ENCODE measurements at places on chromosomes 5 and 9.

GRCh38 chr9:136403538-136403914 lies 3.6 kb upstream of the SNAPC4 start:
- peak; percentile 89 for DNase-seq

- no peak for DNase-seq
Observed at GRCh38 chr9:125993466-125993865, 246.3 kb downstream of the PBX3 start.

DNA sequence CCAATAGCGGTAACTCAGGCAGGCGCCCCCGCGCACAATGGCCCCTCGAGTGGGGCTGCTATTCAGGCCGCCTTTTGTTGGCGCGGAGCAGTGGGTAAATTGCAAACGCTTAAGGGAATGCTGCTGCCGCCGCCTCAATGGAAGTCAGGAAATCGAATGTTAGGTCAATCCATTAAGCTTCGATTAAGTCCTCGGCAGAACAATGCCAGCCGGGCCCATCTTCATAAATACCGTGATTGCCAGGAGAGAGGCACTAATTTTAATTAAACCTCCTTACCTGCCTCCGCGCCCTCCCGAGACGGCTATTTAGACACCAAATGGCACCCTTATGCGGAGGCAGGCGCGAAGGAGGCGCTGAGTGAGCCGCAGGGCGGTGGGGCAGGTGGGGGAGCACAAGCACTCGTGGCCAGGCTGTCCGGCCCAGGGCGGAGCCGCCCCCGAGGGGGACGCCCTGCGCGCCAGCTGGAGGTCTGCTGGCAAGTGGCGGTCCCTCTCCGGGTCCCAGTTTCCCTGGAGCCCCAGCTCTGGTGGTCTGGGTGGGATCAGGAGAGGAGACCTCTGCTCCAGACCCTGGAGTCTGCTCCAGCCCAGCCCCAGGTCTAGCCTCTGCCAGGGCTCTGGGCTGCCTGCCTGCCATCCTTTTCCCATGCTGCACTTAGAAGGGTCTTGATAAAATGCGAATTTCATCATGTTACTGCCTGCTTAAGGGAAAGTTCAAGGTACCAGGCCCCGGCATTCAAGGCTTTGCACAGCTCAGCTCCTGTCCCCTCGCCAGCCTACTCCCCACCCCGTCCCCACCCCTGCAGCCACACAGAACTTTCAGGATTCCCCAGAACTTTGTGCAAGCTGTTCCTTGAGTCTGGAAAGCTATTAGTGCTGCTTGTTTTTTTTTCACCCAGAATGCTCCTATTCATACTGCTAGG lies 19.7 kb downstream of the NR5A1 start:
- no peak for DNase-seq

DNA sequence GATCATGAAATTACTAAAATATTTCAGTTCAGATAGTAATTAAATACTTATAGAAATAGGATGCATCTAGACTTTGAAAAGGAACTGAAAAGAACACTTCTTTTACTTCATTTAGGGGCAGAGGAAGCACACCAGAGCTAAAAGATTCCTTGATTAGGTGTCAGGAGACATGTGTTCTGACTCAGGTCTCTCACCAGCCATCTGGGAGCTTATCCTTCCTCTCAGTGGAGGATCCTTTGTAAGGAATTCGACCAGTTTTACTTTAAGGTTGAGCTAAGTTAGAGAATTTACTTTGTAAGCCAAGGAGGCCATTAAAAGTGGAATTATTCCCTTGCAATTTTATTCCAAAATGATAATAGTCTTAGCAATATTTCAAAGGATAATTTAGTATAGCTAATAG lies 16.7 kb downstream of the VCAN start:
- DNase-seq = no peak

GRCh38 chr5:62718324-62718723 lies 139.7 kb downstream of the LRRC70 start:
- no peak for DNase-seq
